ENCODE measurements at places on chromosomes 13 and 19.

- no peak for DNase-seq
Measured at GRCh38 chr13:42544246-42544926, 29.6 kb upstream of the TNFSF11 start.

- DNase-seq: no peak
Measured at GRCh38 chr19:19650331-19650730, 6.9 kb upstream of the GMIP start.

- DNase-seq: peak; percentile 2
Measured at GRCh38 chr19:31054430-31054829, 294.8 kb downstream of the TSHZ3 start.

DNA sequence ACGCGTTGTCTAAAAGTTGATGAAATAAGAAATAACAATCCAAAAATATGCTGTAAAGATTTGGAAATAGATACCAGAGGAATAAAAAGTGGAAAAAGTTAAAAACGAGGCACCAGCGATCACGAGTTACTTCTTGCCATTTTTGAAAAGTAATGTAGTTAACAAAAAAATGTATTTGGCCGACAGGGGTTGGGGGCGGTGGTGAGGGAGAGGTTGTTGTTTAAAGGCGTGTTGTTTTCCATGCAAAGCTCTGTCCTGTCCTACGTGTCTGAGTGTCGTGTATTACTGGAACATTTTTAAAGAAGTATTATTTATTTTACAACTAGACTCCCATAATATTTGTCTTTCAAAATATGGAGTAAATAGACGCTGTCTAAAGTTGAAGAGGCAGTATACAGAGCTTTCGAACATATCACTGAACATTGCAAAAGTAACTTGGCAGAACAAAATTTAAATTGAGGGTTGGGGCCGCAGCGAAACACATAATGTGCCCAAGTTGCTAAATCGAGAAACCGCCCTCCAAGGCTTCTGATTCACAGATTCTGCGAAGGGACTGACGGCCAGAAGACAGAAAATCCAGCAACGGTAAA lies 823 bp downstream of the FBXO17 start:
- DNase-seq: no peak

DNA sequence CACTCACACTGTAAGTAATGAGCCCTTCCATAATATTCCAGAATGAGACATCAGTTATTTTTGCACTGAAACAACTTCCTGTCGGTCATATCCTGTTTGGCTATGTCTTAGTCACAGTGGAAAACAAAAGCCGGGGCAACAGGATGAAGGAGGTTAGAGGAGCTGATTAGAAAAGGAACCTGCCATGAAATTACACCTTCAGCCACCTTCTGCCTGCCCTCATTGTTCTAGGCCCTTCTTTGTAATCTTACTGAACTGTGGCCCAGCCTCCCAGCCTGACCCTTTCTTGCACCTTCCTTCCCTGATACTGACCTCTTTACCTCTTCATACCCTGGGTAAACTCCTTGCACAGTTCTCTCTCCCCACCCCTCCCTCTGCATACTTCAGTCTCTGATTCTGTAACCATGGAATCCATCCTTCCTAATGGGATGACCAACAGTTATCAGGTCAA lies 67.3 kb downstream of the DOCK9 start:
- DNase-seq: peak; percentile 49

- DNase-seq: no peak
Measured at GRCh38 chr13:54884682-54885081, 1856.1 kb downstream of the OLFM4 start.

- no peak for DNase-seq
Measured at GRCh38 chr13:93004919-93005318, 221.7 kb upstream of the GPC6 start.

GRCh38 chr13:35025314-35025713 lies 83.2 kb downstream of the NBEA start:
- DNase-seq: no peak
